ENCODE measurements at places on chromosomes 4 and X.
A peak's percentile ranks its signal among the peaks of the same experiment; 100 is the strongest.

DNA sequence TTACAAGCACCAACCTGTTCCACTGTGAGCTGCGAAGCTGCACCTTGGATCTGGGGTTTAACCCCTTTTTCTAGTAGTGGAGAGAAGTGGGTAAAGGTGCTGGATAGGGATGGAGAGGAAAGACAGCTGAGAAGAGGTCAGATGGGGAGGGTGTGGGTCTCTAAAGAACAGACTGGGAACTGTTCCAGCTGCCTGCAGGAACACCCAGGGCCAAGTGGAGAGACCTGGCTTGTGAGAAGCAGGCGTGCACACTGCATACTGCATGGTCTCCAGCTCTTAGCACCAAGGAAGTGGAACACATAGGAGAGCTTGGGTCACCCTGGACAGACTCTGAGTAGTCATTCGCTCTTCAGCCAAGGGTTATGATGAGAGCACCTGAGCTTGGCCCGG lies 16.1 kb downstream of the BCOR start:
- DNase-seq, result no peak

- DNase-seq, result no peak
Observed at GRCh38 chr4:35038079-35038805, 1206.1 kb downstream of the ARAP2 start.

- DNase-seq, result no peak
Observed at GRCh38 chrX:153903991-153904957, at the start of gene AVPR2. TSS of gene AVPR2 (plus strand) at chrX:153904673. CDS start at chrX:153905146, 473 bp downstream.

- DNase-seq, result no peak
Observed at GRCh38 chr4:71232056-71232430, 106.8 kb upstream of the SLC4A4 start.

DNA sequence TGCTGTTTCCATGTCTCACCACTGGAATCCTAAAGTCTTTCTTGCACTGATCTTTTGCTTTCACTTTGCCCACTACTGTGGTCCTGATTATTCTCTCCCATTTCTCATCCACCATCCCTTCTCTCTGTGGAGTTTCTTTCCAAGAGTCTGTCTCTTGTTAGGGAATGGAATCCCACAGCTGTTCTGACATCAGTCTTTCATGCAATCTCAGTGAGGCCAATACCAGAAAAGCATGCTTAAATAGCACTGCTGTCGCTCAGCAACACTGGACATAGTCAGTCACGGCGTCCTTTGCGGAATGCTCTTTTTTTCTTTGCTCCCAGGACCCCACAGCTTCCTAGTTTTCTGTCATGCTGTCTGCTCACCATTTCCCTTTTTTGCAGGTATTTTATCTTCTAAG lies 20.1 kb downstream of the SLITRK4 start:
- DNase-seq, result no peak

- DNase-seq, result no peak
Observed at GRCh38 chrX:14476205-14476604, 53.1 kb upstream of the GLRA2 start.

DNA sequence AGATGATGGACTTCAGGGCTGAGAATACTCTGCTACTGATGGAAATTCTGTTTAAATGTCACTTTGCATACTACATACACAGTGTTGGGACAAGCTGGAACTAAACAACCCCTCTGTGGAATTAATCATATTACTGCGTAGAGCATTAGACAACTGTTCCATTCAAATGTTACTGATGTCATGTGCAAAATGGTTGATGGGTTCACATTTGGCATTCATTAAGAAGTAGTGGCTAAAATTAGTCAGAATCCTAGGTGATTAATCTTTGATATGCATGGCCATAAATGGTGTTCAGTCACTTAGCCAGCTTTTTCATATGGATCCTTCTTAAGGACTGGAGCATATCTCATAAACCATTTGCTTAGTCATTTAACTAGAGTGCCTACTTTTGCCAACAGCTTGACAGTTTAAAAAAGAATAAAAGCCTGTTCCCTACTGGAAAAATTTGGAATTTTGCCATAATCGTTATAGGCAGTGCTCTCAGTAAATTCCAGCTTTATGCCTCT lies 105.2 kb downstream of the RNF150 start:
- DNase-seq, result no peak

GRCh38 chrX:117834076-117834475 lies 282.5 kb downstream of the KLHL13 start:
- DNase-seq, result no peak

DNA sequence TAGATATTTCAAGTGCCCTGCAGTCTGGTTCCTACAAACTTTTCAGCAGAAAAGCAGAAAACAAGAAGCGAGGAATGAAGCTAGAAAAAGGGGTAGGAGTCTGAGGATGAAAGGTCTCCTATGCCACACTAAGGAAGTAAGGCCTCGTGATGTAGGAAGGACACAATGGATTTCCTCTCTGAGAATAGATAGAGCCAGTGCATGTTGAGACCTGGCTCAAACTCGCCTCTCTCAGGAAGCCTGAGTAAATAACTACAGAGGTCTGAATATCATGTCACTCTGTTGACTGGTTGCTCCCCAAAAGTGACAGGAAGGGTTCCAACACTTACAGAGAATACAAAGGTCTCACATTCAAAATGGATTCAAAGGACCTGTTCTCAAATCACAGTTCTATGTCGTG lies 93.3 kb downstream of the GRIA3 start:
- DNase-seq, result no peak

GRCh38 chr4:176927664-176928063 lies 134.9 kb upstream of the VEGFC start:
- no peak for DNase-seq

- no peak for DNase-seq
Observed at GRCh38 chr4:3452376-3452775, 10.6 kb downstream of the HGFAC start.

GRCh38 chr4:152101556-152102435 lies 341.0 kb upstream of the GATB start:
- DNase-seq, result no peak

- DNase-seq, result no peak
Observed at GRCh38 chr4:154958621-154959358, 177.7 kb downstream of the RBM46 start.

DNA sequence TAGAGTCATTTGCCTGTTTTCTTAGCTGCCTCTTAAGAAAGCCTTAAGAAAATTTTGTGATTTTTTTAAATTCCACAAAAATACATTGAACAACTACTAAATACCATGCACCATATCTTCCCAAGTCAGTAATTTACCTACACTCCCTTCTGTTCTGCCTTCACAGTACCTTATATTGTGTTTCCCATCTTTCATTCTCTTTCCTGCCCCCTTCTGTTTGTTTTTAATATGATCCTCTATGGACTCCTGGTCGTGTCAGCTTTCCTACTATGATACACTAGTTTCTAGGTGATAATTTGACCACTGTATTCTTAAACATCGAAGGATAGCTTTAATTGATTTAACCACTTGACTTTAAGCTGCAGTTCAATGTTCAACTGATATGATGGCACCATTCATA lies 297.7 kb upstream of the HAND2 start:
- no peak for DNase-seq

DNA sequence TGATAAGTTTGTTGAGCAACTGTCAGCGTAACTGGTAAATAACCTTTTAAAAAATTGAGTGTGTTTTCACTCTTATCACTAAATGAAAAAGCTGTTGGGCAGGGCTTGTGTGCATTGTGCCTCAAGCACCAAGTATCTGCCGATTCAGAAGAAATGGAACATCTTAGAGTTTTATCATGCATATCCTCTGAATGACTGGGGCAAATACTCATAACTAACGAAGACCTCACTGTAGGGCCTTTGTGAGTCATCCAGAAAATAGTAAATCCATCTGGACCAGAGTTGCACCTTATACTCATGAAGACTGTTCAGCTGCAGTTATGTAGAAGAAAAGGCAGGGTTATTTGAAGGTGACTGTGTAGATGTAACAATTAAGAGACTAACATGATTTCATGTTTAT lies 222.1 kb downstream of the CAMK2D start:
- DNase-seq, result no peak

DNA sequence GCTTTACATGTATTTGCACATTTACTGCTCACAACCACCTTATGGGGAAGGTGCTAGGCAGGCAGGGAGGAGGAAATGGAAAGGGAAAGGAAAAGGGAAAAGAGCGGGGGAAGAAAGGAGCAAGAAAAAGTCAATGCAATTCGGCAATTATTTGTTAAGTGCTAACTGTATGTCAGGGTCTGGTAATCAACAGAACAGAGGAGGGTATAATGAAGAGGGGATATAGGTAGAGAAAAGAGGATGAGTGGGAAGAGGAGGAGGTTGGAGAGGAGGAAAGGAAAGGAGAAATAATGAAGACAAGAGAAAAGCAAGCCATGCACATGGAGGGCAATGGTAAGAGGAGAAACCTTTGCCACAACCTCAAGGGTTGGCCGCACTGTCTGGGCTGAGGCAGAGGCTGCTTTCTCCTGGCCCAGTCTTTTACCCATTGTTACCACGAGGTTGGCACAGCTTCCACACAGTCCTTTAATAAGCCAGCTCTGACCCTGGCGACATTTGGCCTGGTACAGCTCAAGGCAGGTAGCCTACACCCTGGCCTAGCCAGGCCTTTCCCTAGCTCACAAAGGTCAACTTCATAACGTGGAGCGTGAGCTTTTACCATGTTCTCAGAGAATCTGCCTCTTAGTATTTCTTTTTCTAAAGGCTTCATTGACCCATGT lies 836 bp downstream of the BTK start:
- DNase-seq, result no peak

GRCh38 chr4:113678641-113679040 lies 82.9 kb downstream of the CAMK2D start:
- no peak for DNase-seq

GRCh38 chrX:152821145-152821765 lies 9.3 kb downstream of the CETN2 start:
- DNase-seq, result no peak

DNA sequence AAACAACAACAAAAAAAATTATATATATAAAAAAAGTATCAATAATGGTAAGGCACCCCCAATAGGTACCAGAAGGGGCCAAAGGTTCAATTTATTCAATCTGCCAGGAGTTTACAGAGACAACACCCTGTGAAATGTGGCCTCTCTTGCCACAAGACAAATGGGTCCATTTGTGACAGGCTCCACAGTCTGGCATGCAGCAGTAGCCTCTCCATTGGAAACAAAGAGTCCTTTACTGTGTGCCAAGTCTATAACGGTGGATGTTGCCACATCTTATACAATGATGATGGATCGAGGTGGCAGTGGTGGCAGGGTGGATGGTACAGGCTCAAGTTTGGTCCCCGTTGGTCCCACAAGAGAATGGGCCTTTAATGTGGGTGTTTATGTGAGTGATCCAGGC lies 70.1 kb upstream of the SH3RF1 start:
- DNase-seq, result no peak

DNA sequence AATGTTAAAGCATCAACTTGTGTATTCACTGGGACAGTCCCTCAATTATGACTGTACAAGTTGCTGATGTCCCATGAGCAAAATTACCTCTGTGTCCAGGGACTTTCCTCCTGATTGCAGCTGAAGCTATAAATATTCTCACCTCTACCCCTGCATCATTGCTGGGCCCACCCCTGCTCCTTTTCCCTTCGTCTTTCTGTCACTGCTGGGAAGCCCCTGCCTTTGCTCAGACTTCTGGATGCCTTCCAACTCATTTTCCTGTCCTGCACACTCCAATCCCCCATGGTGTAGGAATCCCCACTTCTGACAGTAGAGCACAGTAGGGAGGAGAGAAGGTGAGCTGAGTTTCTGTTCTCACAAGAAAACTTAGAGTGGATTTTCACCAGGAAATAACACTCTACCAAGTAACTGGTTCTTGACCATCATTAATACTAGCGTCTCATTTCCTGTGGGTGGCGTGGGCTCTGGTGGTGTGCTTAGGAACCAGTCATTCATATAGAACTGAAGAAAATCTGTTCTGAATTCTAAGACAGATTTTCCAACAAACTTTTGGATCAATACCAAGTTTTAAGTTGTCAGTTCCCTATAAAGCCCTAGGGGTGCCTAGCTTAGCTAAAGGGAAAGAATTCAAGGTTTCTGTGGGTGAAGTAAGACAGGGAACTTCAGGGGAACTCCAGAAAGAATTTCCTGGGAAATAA lies 136.2 kb upstream of the MED14 start:
- DNase-seq, result peak; percentile 2

DNA sequence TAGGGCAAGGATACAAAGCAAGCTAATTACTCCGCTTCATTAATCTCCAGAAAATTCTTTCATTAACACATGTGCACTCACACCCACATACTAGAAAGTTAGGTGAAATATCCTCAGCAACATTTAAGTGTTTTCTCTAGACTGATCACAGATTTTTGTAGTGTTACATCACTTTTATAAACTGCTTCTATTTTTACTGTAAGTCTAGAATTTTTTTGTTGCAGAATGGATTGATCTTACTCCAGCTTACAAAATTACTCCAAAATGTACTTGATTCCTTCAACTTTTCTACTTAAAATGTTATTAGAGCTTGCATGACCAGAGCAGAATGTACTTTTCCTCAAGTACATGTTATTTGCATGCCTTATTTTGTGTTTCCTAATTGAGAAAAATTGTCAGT lies 2325.2 kb downstream of the PCDH7 start:
- no peak for DNase-seq

DNA sequence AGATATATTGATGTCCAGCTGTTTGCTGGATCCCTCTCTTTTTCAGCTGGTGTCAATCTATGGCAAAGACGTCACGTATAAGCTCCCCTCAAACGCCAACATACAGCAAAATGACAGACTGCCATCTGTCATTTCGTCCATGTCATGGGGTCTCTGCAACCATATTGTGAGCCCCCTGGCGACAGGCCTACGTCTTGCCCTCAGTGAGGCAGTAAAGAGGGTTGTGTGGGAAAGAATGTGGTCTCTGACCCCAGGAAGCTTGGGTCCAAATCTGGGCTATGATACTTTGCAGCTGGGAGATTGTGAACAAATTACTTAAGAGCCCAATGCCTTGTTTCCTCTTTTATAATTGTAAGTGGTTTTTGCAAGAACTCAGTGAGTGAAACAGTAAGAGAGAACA lies 7.4 kb downstream of the SUPT20HL2 start:
- DNase-seq, result no peak

GRCh38 chrX:132023896-132024386 lies 839 bp downstream of the STK26 start:
- DNase-seq, result peak; percentile 34

DNA sequence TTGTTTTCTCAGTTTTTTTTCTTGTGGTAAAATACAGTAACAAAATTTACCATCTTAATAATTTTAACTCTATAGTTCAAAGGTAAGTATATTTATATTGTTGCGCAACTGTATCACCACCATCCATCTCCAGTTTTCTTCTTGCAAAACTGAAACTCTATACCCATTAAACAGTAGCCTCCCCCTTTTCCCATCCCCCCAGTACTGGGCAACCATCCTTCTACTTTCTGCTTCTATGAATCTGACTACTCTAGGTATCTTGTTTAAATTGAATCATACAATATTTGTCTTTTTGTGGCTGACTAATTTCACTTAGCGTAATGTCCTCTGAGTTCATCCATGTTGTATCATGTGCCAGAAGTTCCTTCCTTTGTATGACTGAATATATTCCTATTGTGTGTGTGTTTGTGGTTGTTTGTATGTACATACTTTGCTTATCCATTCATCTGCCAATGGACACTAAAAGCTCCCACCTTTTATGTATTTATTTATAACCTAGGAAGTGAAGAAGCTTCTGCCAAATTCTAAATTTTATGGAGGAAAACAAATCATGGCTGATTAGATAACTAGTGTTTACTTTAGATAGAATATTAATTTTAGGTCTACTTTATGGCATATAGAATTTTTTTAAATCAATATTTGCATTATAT lies 10.0 kb downstream of the ABHD18 start:
- no peak for DNase-seq
